ENCODE measurements at places on chromosomes 7 and 10.

DNA sequence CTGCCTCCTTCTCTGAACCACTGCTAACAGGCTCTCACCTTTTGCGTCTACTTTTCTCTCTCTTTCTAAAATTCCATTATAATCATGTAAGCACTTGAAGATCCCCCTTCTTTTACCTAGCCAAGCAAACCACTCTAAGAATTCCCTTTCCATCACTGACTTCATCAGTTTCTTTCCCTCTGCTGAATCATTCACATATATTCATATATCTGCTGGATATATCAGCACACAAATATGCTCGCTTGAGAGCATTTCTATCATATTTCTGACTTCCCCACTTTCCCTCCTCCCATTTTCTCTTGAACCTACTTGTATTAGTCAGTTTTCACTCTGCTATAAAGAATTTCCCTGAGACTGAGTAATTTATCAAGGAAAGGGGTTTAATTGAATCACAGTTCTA is 84.2 kb upstream of the LRRN3 start:
- H3K36me3 ChIP-seq, result no peaks in the 10 kb centered on the region
- no peak for DNase-seq
- H3K4me3 ChIP-seq, result no peak overlapping the region
- H3K27me3 ChIP-seq, result no peaks in the 10 kb centered on the region
- H3K27ac ChIP-seq, result no peak overlapping the region

GRCh38 chr7:347644-348479 is 57.9 kb downstream of the FOXL3 start:
- H3K4me1 ChIP-seq, result no peaks in the 10 kb centered on the region
- H3K27ac ChIP-seq, result no peak overlapping the region
- H3K27me3 ChIP-seq, result no peaks in the 10 kb centered on the region
- no peak for DNase-seq

DNA sequence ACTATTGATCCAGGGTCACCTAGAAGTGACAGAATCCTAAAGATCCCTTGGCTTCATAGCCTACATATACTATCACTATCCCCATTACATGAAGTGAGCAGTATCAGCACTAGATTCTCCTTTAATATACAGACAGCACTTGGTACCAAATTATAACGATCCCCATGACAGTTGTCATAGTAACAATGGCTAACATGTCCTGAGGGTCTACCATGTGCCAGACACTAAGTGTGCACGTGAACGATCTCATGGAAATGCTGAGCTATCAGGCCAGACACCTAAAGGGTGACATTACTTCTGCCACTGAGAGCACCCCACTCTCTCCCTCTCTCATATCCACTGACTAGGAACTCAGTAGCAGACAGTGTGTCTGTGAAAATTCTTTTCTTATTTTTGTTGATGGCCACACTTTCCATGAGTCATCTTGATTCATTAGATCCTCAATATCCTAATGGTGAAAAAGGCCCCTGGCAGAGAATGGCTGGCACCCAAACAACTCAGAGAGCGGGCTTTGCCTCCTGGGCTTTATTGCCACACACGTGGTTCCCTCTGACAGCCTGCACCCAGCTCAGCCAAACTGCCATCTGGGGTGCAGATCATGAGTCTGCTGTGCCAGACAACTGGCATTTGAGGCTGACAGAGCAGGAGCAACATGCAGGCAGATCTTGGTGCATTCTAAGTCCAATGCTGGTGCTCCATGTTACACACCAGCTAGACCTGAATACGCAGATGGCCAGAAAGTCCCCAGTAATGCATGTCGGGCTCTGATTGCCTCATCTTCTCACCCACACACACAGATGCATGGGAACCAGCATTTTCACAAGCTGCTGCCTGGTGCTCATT is 176.3 kb downstream of the DGKI start:
- no peak for DNase-seq
- H3K27ac ChIP-seq, result no peak overlapping the region
- no peaks in the 10 kb centered on the region for H3K36me3 ChIP-seq
- no peaks in the 10 kb centered on the region for H3K4me1 ChIP-seq
- peaks cover 58% of the 10 kb centered on the region for H3K27me3 ChIP-seq

- no peaks in the 10 kb centered on the region for H3K36me3 ChIP-seq
- H3K4me3 ChIP-seq, result no peak overlapping the region
- H3K4me1 ChIP-seq, result no peaks in the 10 kb centered on the region
- no peak for DNase-seq
- no peak overlapping the region for H3K27ac ChIP-seq
Measured at GRCh38 chr10:117610321-117610720, 67.8 kb downstream of the EMX2 start.

GRCh38 chr10:7792541-7792940 is 4.6 kb downstream of the ATP5F1C start:
- H3K27me3 ChIP-seq, result no peaks in the 10 kb centered on the region
- H3K27ac ChIP-seq, result no peak overlapping the region
- no peak for DNase-seq
- peaks cover 19% of the 10 kb centered on the region for H3K4me1 ChIP-seq
- no peaks in the 10 kb centered on the region for H3K36me3 ChIP-seq

DNA sequence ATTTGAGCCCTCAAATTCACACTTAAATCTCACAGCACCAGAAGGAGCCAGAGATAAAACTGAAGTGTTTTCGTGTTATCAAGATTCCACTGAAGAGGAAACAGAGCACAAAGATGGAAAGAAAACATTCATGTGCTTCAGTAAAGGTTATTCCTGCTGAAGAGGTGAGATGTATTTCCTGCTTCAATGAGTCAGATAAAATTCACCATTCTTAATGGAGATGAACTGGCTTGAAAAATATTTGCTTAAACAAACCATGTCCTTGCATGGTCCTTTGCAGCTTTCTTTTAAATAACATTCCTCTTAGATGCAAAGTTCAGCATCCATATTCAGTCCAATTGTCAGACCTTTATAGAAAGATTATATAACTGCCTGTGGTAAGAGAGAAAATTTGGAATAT is 294.2 kb downstream of the IPMK start:
- no peaks in the 10 kb centered on the region for H3K36me3 ChIP-seq
- no peaks in the 10 kb centered on the region for H3K27me3 ChIP-seq
- no peaks in the 10 kb centered on the region for H3K4me1 ChIP-seq
- H3K4me3 ChIP-seq, result no peak overlapping the region
- DNase-seq, result no peak

DNA sequence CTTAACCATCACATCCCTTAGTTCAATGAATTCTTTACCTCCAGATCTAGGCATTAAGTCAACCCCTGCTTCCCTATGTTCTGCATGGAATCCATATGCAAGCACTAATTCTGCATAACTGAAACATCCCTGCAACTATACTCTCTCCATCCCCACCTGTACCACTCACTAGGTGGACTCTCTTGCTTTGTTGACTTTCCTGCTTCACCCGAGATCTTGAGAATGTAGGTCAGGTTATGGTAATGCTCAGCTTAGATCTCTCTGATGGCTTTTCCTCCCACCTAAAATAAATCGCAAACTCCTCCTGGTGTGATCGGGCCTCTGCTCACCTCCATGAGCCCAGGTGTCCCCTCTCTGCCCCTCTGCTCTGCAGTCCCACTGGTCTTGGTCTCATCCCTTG is 92.4 kb upstream of the ADAM12 start:
- H3K4me1 ChIP-seq, result no peaks in the 10 kb centered on the region
- no peak overlapping the region for H3K4me3 ChIP-seq
- no peak overlapping the region for H3K27ac ChIP-seq
- no peaks in the 10 kb centered on the region for H3K36me3 ChIP-seq
- DNase-seq, result no peak

GRCh38 chr7:151191544-151191943 is 4.5 kb upstream of the ASB10 start:
- no peak overlapping the region for H3K4me3 ChIP-seq
- no peak overlapping the region for H3K27ac ChIP-seq
- DNase-seq, result no peak
- H3K36me3 ChIP-seq, result no peaks in the 10 kb centered on the region

- H3K4me1 ChIP-seq, result peaks cover 1% of the 10 kb centered on the region
- no peak for DNase-seq
- H3K27me3 ChIP-seq, result no peaks in the 10 kb centered on the region
- H3K27ac ChIP-seq, result no peak overlapping the region
Measured at GRCh38 chr10:74086317-74086716, 64.3 kb downstream of the AP3M1 start.

GRCh38 chr7:115558161-115558560 is 472.4 kb downstream of the TFEC start:
- DNase-seq, result no peak
- no peaks in the 10 kb centered on the region for H3K4me1 ChIP-seq
- H3K27me3 ChIP-seq, result no peaks in the 10 kb centered on the region
- no peak overlapping the region for H3K27ac ChIP-seq
- no peak overlapping the region for H3K4me3 ChIP-seq

DNA sequence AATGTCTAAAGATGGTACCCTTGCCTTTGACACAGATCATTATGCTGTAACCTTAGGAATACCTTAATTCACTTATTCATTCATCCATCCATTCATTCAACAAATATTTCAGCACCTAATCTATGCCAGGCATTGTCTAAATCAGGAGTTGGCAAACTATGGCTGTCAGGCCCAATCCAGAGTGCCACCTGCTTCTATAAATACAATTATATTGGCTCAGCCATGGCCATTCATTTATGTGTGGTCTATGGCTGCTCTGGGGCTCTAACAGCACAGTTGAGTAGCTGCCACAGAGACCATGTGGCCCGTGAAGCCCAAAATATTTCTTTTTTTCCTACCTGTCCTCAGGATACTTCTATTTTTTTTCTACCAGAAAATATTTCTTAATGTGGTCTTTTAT is 6.0 kb upstream of the ITPRIP start:
- no peak overlapping the region for H3K27ac ChIP-seq
- no peaks in the 10 kb centered on the region for H3K36me3 ChIP-seq
- DNase-seq, result no peak
- no peak overlapping the region for H3K4me3 ChIP-seq

All from HCT116 (cell line).